Cerebellar nuclear complex (tissue), 1 donor: ENCODE measurements at places on chromosomes 16 and 17.

DNA sequence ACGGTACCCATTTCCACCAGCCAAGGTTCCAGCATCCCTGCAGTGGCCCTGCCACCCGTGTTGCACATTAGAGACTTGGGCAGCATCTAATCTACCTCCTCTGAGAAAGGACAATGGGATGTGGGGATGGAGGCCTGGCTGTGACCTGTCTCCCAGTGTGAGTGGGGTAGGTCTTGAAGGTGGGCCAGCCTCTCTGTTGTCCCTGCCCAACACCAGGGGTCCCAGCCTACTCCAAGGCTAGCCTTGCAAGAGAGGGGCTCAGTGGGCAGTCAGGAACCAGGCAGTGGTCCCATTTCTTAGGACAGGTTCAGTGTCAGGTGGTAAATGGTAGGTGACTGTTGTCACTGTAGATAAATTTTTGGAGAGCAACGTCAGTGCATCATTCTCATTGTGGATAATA lies 384.5 kb downstream of the SNX29 start:
- no peak for DNase-seq

GRCh38 chr16:82042846-82043245 lies 7.8 kb downstream of the HSD17B2 start:
- no peak for DNase-seq

- DNase-seq, result peak; percentile 65
These were observed 15.4 kb upstream of the ZNF287 start for GRCh38 chr17:16584273-16584995.

DNA sequence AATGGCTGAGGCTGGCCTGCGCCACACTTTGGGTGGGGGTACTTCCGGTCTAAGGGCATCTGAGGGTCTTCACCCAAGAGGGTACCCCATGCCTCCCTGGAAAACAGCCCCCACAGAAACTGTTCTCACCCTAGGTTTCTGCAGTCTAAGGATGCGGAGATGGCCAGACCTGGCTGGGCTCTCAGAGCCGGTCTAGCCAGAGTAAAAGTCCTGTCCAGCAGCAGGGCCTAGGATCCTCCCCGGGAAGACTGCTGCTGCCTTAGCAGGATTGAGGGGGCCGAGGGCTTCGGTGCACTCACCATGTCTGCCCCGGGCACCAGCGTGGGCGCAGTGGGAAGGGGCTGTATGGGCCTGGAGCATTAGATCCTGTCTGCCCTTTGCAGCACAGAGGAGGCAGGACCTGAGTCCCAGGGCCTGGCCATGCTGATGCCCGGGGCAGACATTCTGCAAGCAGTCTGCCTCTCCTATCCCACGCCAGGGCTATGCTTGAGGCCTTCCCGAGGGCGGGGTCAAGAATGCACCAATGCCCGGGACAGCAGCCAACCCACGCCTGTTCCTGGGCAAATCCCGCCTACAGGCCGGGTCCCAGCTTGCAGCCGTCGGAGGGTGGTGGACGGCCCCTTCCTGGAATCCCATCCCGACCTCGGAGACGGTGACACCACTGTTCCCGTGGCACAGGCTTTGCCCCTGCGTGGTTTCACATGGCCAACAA lies 54.7 kb downstream of the CBFA2T3 start:
- DNase-seq, result peak; percentile 30
